Amniotic stem cell (primary cell): ENCODE measurements at places on chromosomes 3 and 15.

GRCh38 chr15:85118581-85118980 lies 136.9 kb downstream of the PDE8A start:
- no peak for DNase-seq

DNA sequence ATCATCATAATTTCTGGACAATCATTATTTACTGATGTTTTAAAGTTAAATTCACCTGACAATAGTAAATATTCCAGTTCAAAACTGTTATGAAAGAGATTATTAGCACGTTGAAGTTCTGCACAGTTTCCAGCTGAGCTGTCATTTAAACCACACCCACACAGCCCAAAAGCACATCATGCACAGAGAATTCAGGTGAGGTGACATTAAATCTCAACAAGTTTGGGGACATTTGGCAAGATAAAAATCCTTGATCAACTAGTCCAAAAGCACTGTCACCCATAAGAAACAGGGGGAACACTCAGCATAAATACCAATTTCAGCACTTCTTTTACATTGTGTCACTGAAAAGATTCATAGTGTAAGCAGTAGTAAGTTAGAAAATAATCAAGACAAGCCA lies 6.9 kb downstream of the NCEH1 start:
- no peak for DNase-seq

DNA sequence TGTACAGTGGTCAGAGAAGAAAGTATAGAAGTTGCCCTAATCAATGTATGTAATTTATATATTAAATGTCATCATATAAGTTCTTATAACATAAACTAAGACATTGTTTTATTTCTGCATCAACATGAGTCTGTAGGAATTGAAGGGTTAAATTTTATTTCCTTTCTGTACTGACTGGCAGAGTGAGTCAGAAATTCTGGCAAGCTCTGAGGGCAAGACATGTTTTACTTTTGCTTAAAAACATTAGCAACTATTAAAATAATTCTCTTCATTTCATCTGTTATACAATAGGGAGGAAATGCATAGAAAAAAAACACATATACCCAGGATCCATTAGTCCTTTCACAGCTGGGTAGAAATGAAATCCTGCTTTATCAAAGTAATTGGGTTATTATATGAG lies 171.4 kb upstream of the ALCAM start:
- no peak for DNase-seq

GRCh38 chr3:9026320-9027045 lies 63.2 kb upstream of the RAD18 start:
- no peak for DNase-seq

DNA sequence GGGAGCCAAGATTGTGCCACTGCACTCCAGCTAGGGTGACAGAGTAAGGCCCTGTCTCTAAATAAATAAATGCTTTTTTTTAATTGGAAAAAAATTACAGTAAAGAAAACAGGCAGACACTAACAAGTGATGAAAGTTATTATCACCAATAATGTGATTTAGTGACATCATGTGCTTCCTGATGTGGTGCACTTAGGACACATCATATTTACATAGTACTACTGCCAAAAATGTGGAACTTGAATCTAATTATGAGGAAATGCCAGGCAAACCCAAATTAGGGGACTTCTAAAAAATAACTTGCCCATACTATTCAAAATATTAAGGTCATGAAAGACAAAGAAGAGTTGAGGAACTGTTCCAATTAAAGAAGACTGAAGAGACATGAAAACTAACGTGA lies 30.8 kb downstream of the MAP4 start:
- DNase-seq = no peak

DNA sequence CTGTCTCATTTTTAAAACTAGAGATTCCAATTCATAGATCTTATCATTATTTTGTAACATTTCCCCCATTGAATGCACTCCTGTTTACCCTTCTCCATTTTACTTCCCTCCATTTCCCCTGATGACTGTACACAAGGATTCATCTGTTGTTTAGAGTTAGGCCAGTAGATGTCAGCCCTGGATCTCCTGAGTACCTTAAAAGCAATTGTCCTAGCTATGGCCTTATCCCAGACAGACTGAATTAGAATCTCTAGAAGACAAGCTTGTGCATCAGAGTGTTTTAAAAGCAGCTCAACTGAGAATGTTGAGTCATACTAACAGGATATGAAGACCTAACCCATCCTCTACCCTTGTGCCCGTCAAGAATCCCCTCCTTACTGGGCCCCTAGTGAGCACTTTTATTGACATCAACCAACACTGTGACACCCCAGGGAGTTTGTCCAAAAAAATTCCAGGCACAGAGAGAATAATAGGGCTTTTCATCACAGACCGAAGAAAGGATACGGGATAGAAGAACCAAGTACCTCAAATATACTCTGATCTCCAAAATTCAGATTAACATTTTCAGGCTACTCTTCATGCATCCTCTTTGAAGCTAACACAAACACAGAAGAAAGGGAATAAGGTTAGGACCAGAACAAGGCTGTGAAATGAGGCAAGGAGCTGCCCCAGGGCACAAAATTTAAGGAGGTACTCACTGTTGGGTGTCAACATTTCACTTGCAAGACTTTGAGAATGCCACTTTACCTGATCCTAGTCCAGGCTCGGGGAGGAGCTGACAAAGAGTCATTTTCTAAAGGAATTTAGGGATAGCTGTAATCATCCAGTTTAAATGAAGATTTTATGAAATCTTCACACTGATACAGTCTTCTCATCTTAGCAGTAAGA lies 17.1 kb downstream of the ZBED2 start:
- peak; percentile 65 for DNase-seq

- no peak for DNase-seq
Observed at GRCh38 chr3:180680097-180680430, 775 bp upstream of the CCDC39 start.

- peak; percentile 58 for DNase-seq
Observed at GRCh38 chr3:134333522-134334181, 40.6 kb downstream of the AMOTL2 start.

GRCh38 chr3:113213896-113214587 lies 2.7 kb downstream of the BOC start:
- DNase-seq = no peak

DNA sequence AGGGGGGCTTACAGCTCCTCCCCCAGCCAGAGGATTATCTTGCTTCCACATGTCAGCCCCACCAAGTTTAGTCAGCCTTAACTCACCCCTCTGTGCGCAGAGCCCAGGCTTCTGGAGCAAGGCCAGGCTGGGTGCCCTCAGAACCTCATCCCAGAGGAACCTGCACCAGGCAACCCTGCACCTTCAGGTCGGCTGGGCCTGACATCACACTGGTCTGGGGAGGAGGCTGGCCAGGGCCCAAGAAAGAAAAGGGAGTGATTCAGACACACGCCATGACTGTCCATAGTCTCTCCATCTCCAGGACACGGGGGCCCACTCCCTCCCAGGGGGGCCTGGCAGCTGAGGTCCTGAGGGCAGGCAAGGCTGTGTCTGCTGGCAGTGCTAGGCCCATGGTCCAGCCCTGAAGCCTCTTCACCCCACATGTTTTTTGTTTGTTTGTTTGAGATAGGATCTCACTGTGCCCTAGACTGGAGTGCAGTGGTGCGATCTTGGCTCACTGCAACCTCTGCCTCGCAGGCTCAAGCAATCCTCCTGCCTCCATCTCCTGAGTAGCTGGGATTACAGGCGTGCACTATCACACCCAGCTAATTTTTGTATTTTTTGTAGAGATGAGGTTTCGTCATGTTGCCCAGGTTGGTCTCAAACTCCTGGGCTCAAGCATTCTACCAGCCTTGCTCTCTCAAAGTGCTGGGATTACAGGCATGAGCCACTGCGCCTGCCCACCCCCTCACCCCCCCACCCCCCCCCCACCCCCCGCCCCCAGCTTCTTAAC lies 11.1 kb downstream of the TNK2 start:
- no peak for DNase-seq

DNA sequence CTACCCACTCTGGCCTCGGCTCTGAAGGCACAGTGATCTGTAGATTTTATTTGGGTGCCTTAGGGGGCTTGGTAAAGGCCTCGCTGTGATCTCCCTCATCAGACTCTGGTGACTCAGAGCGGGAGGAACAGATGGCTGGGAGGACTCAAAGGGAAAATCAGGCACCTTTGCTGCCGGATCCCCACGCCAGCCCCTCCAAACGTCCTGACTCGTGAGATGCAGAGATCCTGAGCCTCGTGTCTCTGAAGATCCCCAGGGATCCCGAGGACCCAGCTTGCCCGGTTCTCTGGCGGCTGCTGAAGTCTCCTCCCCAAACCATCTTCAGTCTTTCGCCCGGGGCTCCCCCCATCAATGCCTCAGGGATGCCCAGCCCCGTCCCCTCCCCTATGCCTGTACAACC lies 32.8 kb downstream of the MUC20 start:
- no peak for DNase-seq

- no peak for DNase-seq
Observed at GRCh38 chr15:65382921-65383320, 5.1 kb upstream of the IGDCC3 start.

- DNase-seq = peak; percentile 36
Observed at GRCh38 chr15:35141743-35142471, 56.8 kb upstream of the NANOGP8 start.

GRCh38 chr3:133674290-133674919 lies 12.7 kb upstream of the TOPBP1 start:
- no peak for DNase-seq

- no peak for DNase-seq
Observed at GRCh38 chr3:152583963-152584362, 251.0 kb upstream of the P2RY1 start.

- peak; percentile 67 for DNase-seq
Observed at GRCh38 chr3:140629357-140630137, 48.3 kb upstream of the TRIM42 start.

DNA sequence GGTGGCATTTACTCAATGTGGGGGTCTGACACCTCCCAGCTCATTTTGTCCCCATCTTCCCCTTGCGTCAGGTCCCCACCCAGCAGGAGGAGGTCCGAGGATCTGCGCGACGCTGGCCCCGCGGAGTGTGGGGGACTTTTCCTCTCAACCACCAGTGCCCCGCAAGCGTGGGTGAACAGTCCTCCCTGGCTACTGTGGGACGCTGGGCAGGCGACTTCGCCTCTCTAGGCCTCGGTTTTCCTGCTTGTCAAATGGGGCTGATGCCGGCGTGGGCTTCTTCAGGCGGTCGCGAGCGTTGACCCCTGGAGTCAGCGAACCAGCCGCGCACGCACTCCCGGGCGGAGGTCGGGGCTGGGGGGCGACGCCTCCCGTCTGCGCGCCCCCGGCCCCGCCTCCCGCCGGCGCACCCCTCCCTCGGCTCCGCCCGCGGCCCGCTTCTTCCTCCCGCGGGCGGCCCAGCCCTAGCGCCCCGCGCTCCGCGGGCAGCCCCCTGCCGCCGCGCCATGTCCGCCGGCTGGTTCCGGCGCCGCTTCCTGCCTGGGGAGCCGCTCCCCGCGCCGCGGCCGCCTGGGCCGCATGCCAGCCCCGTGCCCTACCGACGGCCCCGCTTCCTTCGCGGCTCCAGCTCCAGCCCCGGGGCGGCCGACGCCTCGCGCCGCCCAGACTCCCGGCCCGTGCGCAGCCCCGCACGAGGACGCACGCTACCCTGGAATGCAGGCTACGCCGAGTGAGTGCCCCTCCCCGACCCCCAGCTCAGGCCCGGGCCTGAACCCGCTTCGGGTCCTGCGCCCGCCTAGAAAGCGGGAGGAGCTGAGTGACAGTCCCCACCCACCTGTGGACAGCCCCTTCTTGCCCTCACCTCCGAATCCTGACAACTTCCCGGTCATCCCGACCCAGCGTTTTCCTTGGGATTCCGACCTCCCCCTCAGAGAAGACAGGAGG lies at the start of gene PPM1M:
Gene PPM1M (plus strand): TSS at position 438 of the 942 bp plus-strand sequence. CDS start 66 bp downstream, at position 504.
- DNase-seq = no peak

DNA sequence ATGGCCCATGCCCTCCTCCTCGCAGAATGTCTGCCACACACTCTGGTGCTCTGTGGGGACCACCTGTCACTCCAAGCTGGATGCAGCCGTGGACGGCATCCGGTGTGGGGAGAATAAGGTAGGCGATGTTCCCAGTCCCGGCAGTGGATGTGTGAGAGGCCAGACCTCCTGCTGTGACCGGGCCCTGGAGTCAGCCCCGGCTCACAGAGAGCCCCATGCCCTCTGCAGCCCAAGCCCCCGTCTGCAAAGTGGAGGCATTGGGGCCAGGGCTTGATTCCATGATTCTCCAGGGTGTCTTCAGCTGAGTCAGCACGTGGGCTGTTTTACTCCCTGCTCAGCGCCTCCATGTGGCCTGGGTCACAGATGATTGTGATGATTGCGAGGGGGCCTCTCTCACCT lies 32.2 kb downstream of the GOLGA6L10 start:
- DNase-seq = no peak

GRCh38 chr15:92161039-92161670 lies 232.5 kb upstream of the ST8SIA2 start:
- no peak for DNase-seq

DNA sequence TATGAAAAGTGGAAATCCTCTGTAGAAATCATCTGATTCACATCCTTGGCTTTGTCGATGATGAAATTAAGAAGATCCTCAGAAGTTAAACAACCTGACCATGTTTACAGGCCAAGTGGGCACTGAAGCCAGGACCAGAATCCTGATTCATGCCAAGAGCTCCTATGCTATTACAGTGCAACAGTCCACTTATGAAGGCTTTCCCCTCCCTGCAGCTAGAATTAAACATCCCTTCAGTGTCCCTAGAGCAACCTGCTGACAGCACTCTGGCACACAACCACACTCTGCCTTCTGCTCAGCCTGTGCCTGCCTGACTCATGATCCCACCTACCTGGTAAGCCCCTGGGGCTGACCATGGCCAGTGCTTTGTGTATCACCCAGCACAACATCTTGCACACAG lies 33.8 kb downstream of the TXNRD3 start:
- no peak for DNase-seq

GRCh38 chr15:42786978-42787377 lies 50.0 kb upstream of the CDAN1 start:
- DNase-seq = no peak

- no peak for DNase-seq
Observed at GRCh38 chr3:156358232-156358631, 196.7 kb downstream of the SSR3 start.

DNA sequence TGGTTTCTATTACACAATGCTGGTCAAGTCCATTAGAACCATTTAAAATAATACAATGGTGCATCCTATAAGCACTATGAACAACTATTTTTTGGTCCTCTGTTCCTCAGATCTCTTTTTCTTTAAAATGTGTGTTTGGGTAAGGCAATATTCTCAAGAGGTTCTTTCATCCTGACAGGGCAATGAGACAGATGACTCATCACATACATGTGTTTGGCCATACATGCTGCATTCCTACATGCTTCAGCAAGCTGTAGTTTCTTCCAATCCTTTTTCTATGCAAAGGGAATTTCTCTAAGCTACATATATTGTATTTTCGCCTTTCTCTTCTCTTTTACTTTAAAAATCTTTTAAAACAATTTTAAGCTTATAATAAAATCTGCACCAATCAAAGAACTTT lies 52.7 kb downstream of the OTOL1 start:
- no peak for DNase-seq

DNA sequence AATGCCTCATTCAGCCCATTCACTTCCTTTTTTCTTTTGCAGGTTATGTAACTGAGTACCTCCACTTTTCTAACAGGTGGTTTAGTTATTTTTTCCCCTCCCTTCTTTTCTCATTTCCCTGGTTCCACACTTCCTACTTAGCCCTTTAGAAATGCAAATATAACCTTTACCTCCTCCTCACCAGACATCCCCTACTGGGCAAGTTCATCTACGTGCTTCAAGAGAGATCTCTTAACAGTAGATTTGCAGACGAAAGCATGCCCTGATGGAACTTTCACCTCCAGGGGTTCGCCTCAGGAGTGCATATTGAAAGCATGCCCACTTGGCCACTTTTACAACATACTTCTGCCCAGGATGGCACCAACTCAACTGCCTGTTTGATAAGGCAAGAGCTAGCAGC lies 314.1 kb upstream of the LRRC3B start:
- no peak for DNase-seq

GRCh38 chr3:71228156-71228866 lies 355.2 kb downstream of the FOXP1 start:
- DNase-seq = no peak

- DNase-seq = no peak
Observed at GRCh38 chr15:91411586-91411985, 311.5 kb downstream of the SV2B start.
